Adrenal gland (tissue), 19 donors: ENCODE measurements at places on chromosomes 13 and 19.

GRCh38 chr19:17490411-17490810, 20.1 kb downstream of the SLC27A1 start:
- no peak for DNase-seq

- peak; percentile 61 for DNase-seq
Measured at GRCh38 chr19:57708641-57709361, at the start of gene ZNF154. ZNF154 (minus strand) TSS chr19:57709204; CDS start chr19:57708971, 233 bp downstream.

DNA sequence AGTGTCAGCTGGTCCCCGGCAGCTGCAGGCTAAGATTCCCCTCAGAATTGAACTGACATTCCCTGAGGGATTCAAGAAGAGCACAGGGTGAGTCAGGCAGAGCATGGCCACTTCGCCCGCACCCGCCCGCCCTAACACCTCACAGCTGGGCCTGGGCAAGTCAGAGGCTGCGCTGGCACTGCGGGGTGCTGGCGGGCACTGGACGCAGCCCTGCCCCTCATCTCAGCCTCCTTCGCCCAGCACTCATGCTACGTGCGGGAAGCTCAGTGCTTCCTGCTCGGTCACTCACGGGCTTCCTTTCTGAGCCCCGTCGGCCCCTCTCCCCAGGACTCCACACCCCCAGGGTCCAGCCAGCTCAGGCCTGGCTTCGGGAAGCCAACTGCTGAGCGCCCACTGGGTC, 56.9 kb downstream of the MLLT1 start:
- DNase-seq: peak; percentile 65

GRCh38 chr13:28582225-28582891, 76.6 kb upstream of the POMP start:
- DNase-seq: no peak

GRCh38 chr19:49875857-49876421, 1.2 kb downstream of the AKT1S1 start:
- DNase-seq: peak; percentile 81

- DNase-seq: no peak
Measured at GRCh38 chr13:110015253-110015652, 228.9 kb upstream of the IRS2 start.

DNA sequence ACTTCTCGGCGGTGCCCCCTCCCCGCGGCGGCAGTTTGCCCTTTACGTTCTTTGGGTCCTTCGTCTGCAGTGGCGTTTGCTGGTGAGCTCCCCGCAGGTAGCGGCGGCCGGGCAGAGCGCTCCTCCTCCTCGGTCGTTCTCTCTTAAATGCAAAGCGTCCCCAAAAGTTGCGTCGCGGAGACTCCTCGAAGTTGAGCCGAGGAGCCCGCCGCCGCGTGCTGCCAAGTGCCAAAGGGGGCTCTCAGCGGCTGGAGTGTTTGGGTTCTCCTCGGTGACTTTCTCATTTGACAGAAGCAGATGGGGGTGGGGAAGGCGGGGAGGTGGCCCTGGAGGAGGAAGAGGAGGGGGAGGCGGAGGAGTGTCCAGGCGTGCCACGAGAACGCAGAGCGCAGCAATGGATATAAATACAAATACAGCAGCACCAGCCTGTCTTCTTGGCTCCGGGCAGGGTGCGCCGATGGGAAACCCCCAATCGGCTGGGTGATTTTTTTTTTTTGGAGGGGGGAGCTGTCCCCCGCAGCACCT, at the start of gene SOX21:
TSS of gene SOX21 (minus strand) at position 259 of the 525 bp plus-strand sequence. CDS start 496 bp downstream, outside the sequence.
- no peak for DNase-seq

DNA sequence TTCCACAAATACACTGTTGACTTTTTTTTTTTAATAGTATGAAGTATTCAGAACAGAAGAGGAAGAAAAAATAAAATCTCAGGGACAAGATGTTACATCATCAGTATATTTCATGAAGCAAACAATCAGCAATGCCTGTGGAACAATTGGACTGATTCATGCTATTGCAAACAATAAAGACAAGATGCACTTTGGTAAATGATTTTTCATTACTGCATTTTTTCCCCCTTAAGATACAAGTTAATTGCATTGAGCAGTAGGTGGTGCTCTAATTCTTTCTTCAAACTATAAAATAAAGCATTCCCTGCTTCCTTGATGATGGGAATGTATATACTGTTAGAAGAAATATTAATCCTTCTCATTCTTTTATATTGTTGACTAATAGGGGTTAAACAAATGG, 17.1 kb downstream of the UCHL3 start:
- DNase-seq: no peak

GRCh38 chr19:7877249-7877836, 3.2 kb upstream of the PRR36 start:
- no peak for DNase-seq

GRCh38 chr19:15251749-15252397, 19.6 kb upstream of the EPHX3 start:
- peak; percentile 74 for DNase-seq

DNA sequence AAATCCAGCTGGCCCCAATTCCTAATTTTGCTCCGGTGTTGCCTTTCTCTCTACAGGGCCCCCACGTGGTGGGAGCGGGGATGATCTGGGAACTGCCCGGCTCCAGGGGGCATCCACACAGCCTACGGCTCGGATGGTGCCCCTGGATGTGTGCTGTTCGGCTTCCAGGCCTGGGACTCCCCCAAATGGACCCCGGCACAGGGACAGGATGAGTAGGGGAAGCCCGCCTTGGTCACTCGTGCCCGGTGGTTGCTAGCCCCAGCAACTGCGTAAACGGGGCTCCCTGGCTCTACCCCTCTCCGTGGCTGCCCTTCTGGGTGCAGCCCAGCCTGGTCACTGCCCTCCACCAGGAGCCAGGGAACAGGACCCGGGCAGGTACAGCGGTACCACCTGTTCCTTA, 111.5 kb downstream of the TEX26 start:
- DNase-seq: no peak

DNA sequence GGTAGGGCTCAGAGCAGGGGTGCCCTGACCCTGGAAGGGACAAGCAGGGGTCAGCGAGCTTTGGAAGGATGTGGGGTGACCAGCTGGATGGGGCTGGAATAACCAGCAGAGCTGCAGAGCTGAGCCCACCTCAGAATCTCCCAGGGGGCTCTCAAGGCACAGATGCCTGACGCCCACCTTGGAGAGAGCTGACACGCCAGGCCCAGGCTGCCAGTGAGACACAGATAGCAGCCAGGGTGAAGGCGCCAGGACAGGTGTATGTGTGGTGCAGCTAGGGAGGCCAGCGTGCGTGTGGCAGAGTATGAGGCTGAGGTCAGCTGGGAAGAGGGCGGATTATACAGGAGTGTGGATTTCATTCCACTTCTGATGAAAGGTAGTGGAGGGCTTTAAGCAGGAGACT, 8.9 kb downstream of the AP1M1 start:
- no peak for DNase-seq

DNA sequence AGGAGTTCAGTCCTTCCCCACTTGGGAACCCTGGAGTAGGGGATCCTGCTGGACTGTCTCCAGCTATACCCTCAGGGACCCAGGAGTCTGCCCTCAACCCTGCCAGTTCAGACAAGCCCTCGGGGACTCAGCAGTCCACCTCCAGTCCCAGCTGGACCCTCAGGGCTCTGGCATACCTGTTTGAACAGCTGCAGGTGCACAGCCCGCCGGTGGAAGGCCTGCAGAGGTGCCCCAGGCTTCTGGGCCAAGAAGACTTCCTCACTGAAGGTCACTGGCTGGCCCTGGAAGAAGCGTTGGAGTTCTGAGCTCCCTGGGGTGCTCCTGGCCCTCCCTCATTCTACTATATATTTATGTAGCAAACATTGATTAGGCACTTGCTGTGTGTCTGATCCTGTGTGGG, 8.6 kb downstream of the CRB3 start:
- no peak for DNase-seq

DNA sequence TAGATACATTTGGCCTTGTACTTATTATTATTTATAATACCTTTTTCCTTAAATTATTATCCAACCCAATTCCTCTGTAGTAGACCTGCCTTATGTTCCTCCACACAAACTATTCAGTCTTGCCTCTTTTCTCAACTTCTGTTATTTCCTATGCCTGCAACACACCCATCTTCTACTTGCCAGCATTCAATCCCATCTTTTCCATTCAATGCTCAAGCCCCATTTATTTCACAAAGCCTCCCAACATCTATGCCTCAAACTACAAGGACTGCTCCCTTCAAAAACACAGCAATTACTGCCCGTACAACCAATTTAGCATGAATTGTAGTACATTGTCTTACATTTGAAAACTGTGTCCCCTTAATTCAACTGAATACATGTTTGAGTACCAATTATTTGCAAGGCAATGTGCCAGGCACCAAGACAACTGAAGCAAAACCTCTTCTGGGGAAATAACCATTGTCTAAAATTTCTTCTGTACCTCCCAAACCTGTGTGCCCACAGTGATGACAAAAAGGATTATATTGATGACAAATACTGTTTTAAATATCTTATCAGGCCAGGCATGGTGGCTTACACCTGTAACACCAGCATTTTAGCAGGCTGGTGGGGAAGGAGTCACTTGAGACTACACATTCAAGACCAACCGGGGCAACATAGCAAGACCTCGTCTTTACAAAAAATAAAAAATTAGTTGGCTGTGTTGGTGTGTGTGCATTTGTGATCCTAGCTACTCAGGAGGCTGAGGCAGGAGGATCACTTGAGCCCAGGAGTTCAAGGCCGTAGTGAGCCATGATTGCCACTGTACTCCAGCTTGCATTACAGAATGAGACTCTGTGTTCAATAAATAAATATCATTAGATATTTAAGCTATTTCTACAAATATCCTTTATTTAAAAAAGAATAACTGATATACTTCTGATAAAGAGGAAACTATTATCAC, 35.1 kb downstream of the ELF1 start:
- DNase-seq: no peak

DNA sequence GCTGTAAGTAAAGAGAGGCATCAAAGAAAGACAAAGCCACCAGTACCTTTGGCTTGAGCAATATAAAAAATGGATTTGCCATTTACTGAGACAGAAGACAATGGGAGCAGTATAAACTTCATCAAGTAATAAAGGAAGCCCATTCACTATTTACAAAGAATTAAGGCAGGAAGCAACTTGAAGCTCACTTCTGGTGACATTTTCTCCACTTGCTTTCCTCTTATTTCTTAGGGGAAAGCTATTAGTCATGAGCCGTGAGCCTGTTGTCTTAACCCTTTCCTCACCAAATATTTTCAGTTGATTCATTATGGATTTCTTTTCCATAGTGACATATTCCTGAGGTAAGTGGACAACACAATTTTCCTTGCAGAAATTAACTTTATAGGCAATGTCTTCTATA, 156.8 kb downstream of the DNAJC3 start:
- no peak for DNase-seq

DNA sequence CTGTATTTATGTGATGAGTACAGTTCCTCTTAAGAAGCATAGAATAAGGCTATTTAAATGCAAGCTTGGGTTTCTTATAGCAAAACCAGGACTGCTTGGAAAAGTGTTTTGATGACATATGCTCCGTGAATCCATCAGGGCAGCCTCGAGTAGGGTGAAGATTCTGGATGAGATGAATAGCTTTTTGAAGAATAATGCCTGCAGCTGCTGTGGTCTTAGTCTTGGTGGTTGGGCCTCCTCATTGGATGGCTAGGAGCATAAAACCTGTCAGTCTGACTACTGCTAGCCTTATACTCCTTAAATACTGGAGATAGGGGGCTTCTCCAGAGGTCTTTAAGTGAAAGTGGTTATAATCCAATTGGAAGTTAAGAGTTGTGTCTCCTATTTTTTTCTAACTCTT, 704.3 kb downstream of the FGF9 start:
- DNase-seq: no peak

- DNase-seq: peak; percentile 71
Measured at GRCh38 chr13:110471833-110472162, 89.7 kb downstream of the RAB20 start.

GRCh38 chr19:45418802-45419201, 4.9 kb downstream of the ERCC1 start:
- no peak for DNase-seq

DNA sequence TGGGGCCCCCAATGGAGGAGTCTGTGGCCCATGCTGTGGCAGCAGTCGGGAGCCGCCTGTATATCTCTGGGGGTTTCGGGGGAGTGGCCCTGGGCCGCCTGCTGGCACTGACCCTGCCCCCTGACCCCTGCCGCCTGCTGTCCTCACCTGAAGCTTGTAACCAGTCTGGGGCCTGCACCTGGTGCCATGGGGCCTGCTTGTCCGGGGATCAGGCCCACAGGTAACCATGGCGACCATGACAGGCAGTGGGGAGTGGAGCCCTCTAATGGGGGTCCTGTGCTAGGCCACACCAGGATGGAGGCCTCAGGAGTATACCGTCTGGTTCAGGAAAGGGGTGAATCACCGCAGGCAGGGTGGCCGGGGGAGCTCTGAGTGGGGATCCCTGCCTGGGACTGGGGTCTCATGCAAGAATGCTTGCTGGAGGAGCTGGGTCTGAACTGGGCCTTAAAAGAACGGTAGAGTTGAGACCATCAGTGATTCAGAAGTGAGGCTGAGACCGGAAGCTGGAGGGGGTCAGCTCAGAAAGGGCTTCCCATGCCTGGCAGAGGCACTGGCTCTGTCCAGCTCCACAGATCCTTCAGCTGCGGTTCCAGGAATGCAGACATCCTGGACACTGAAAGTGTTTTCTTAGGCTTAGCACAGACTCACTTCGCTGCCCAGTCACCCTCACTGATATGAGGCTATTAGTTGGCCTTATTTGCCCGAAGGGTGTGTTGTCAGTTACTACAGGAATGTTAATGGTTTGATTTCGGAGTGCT, 29.1 kb downstream of the CNFN start:
- no peak for DNase-seq

DNA sequence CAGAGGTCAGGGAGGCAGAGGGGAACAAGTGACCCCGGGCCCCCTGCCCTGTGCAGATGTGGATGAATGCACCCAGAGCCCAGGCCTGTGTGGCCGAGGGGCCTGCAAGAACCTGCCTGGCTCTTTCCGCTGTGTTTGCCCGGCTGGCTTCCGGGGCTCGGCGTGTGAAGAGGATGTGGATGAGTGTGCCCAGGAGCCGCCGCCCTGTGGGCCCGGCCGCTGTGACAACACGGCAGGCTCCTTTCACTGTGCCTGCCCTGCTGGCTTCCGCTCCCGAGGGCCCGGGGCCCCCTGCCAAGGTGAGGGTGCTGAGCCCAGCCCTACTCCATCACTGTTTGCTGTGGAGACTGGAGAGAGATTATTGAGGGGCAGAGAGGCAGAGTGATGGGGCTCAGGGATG, 9.9 kb downstream of the LTBP4 start:
- no peak for DNase-seq
